ENCODE measurements at places on chromosomes 16 and 17.

DNA sequence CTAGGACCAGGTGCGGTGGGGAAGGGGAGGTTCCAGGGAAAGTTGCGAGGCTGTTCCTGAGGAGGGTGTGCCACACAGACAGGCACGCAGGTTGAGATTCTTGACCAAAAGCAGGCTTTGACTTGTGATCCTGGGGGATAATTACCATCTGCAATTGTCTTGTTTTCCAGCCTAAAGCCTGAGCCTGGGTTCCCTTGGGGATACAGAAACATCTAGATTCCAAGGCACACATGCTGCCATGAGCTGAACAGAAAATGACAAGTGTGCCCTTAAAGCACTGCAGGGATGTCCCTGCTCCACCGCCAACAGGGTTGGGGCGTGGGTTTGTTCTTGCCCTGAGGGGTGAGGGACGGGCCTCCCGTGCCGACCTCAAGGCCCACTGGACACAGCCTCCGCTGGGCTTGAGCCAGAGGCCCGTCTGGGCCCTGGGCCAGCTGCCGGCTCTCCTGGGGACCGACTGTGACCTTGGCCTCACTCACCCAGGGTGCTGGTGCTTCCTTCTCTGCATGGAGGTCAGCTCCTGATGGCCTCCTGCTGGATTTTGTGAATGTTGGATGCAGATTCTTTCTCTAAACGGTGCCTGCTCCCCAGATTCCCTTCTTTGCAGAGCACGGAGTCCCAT, 14.0 kb downstream of the CA5A start:
- DNase-seq = no peak

- DNase-seq = peak; percentile 98
These were observed 4.4 kb downstream of the SNAI3 start for GRCh38 chr16:88681709-88682451.

DNA sequence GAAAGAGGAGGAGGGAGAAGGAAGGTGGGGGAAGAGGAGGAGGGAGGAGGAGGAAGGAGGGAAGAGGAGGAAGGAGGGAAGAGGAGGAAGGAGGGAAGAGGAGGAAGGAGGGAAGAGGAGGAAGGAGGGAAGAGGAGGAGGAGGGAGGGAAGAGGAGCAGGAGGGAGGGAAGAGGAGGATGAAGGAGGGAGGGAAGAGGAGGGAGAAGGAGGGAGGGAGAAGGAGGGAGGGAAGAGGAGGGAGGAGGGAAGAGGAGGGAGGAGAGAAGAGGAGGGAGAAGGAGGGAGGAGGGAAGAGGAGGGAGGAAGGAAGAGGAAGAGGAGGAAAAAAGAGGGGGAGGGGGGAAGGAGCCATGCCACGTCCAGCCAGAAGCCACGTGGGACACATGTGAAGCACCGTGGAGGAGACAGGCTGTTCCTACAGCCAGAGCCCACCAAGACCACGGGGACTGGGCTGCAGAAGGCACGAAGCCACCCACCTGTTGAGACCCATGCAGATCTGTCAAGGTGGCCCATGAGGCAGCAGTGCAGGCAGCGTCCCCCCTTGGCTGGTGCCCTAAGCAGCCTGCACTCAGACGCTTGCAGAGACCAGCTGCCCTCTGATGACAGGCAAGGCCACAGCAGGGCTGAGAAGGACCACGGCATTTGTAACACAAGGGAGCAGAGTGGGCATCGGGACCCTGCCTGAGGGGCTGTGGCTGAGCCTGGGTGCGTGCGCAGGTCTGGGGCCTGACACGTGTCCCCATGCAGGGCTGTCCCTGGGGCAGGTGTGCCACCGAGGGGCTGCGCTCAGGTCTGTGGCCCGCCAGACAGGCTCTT, 10.3 kb downstream of the NDUFAF8 start:
- no peak for DNase-seq

- DNase-seq = no peak
These were observed 4.7 kb downstream of the NAGPA start for GRCh38 chr16:5028950-5029475.

GRCh38 chr16:88524274-88524972, 45.8 kb upstream of the ZC3H18 start:
- no peak for DNase-seq

DNA sequence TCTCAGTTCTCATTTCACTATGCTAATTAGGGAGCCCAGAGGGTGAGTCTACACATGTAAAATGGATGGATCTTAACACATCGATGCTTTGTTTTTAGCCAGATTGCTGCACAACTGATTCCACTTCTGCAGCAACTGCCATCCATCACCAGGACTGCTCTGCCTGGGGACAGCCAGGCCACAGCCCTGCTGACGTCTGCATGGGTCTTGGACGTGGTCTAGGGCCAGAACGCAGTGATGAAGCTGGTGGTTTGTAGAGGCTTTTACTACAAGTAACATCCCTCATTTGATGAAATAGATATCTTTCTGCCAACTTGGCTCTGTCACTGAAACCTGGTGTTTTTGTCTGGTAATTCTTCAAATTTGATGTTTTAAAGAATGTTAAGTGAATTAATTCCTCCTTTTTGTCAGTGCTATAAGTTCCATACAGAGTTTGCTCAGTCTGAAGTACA, 50.6 kb downstream of the MARCHF10 start:
- no peak for DNase-seq

- no peak for DNase-seq
These were observed 196.4 kb upstream of the KIF2B start for GRCh38 chr17:53626286-53626685.

GRCh38 chr16:21663889-21664647, at the start of gene OTOA:
Gene OTOA, plus strand, starts transcription at chr16:21663968. Its CDS starts 14,547 bp downstream, at chr16:21678515.
- no peak for DNase-seq

GRCh38 chr16:17053536-17054160, 417.1 kb downstream of the XYLT1 start:
- DNase-seq = no peak

DNA sequence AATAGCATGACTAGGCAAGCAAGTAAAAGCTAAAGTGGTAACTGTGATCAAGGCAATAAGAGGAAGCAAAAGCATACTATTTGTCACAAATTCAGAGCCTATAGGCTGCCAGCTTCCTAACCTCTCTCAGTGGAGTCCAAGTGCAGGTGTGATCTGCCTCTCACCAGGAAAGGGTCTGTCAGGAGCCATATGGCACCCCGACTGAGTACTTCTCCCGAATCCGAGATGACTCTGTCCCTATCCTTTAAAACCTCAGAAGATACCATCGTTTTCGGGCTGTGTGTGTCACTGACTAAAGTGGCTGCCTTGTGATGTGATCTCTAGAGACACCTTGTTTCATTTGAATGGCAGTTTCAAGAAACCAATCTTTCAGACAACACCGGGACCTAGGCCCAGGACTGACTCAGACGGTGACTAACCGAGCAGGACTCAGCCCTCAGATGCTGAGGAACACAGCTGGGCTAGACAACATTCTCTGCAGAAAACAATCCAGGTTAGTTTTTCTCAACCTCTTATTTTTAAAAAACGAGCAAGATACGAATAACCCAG, 63.6 kb downstream of the SMG6 start:
- peak; percentile 59 for DNase-seq

DNA sequence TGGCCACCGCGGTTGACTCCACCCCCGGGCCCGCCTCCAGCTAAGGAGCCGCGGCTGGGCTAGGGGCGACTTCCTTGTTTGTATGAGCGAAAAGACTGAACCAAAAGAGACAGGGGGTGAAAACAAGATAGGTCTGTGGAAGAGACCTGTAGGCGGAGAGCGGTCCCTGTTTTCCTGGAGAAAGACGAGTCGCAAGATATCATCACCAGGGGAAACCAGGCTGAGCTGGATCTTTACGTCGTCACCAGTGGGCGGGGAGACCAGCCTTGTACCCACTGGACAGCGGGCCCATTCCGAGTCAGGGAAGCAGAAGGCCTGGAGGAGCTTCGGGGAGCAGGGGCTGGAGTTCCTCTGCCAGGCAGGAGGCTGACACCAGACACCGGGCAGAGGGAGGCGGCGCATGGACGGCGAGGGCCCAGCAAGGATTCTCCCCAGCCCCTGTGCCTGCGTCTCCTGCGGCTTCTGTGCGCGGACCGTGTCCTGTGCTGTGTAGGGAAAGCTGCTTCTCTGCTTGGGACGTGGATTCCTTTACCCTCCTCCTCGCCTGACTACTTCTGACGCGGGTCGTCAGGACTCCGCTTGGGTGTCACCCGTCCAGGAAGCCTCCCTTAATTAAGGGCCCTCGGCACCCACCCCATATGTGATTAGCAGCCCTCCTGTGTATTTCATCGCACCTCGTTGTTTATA, 10.3 kb upstream of the ARL4D start:
- DNase-seq = peak; percentile 92

DNA sequence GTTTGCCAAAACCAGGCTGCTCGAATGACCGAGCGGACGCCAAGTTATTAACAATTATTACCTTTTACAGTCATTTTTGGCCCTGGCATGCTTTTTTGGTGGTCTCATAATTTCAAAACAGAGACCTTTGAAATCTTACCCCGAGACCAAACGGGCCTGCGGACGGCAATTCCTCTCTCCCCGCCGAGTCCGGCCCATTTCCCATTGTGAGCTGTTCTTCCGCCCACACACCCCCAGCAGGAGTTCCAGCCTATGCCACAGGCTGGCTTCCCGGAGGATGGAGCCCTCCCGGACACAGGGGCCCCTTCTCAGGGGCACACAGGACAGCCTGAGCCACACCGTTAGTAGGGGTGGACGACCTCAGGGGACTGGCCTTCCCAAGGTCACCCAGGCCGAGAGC, 130.7 kb downstream of the C16orf95 start:
- DNase-seq = no peak

GRCh38 chr17:1398931-1399678, 917 bp downstream of the YWHAE start:
- no peak for DNase-seq

DNA sequence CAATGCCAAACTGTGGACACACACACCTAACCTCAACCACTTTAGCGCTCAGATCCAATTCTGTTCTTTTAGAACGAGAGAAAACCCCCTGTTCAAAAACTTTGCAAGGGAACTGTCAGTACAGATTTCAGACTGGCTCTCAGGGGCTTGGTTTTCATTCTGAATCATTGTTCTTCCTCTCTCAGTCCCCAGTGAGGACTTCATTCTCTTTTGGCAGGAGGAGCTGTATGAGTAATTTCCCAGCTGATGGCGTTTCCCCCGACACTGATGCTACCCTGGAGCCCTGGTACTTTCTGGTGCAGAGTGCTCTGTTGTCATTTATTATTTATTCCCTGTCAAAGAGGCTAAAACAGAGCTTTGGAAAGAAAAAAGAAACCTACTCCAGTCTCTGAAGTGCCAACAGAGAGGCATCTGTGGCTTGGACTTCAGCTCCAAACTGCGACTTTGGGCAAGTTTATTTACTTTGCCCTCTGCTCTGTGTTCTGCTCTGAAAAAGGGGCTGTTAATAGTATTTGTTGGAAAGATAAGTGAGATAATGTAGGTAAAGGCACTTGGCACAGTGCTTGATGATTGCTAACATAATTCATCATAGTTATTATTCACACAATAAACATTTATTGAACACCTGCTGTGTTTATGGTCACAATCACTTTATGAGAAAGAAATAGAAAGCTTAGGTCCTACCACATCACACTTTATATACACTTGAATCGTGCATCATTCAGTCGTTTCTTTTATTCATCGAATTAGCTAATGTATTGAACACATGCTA, 28.3 kb downstream of the ETV4 start:
- DNase-seq = no peak

DNA sequence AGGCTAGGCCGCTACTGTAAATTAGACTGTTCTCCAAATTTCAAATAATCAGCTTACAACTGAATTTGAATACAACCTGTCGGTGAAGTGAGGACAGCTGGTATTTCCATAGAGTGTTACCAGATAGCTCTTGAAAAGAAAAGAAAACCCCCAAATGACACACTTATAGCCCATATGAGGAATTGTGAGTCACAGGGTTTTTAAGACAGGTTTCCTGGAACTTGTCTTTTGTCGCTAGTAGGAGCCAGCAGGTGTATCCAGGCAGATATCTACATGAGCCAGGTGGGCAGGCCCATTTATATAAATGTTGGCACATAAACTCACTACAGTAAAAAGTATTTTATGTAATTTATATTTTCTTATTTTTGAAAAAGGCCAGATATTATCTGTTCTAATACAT, 24.0 kb downstream of the TNRC6A start:
- DNase-seq = no peak

GRCh38 chr17:63775420-63775819, 1.4 kb downstream of the DDX42 start:
- DNase-seq = no peak

DNA sequence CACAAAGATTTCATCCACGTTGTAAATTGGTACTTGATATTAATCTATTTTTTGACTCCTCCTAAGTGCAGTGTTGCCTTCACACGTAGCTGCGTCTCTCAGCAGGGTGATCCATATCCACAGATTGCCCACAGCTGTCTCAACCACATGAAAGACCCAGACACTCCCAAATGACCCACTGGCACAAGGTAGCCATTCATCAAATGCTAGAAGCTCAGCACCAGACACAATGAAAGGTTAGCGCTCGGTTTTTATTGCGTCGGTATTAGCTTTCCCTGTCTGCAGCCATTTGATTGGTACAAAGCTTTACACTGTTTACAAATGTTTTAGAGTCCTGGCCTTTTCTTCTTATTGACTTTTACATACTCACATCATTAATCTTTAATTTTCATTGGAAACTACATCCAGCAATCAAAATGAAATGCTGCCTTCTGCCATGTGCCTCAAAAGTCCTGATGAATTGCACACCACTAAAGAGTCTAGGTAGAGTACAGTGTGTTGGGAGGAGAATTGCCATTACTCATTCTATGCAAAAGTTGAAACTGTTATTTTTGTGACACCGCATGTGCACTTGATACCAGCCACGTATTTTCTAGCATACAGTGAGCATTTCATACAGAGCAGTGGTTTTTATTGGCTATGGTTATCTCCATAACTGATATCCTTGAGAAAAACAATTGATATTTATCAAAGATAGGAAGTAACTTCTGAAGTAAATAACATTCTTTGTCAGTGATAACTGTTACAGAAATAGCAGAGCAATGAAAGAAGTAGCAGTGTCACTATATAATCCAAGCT, 127.3 kb upstream of the NUDT7 start:
- DNase-seq = no peak

- DNase-seq = no peak
These were observed 89.5 kb downstream of the MRC2 start for GRCh38 chr17:62716834-62717588.

GRCh38 chr16:82011199-82011641, at the start of gene SDR42E1:
Gene SDR42E1, minus strand, starts transcription at chr16:82011470. Its CDS starts 10,612 bp downstream, at chr16:82000858.
- DNase-seq = no peak

All from MV-4-11 (cell line).